Esophagus squamous epithelium (tissue), 5 donors: ENCODE measurements at places on chromosomes 5 and 9.

GRCh38 chr9:136436055-136436634 is 3.5 kb downstream of the INPP5E start:
- no peak for DNase-seq

DNA sequence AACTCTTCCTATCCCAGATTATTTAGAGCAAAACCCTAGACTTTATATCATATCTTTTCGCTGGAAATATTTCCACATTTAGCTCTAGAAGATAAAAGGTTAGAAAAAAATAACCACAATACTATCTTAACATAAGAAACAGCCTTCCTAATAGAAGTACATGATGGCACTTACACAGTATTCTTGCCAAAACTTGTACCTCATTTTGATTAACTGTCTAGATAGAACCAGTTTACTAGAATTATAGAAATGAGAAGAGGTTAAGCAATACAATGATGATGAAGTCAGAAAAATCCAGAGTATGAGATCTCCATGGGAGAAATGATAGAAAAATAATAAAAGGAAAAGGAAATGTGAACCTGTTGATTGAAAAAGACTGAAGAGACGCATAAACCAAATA is 63.1 kb downstream of the SLC12A2 start:
- DNase-seq, result no peak

DNA sequence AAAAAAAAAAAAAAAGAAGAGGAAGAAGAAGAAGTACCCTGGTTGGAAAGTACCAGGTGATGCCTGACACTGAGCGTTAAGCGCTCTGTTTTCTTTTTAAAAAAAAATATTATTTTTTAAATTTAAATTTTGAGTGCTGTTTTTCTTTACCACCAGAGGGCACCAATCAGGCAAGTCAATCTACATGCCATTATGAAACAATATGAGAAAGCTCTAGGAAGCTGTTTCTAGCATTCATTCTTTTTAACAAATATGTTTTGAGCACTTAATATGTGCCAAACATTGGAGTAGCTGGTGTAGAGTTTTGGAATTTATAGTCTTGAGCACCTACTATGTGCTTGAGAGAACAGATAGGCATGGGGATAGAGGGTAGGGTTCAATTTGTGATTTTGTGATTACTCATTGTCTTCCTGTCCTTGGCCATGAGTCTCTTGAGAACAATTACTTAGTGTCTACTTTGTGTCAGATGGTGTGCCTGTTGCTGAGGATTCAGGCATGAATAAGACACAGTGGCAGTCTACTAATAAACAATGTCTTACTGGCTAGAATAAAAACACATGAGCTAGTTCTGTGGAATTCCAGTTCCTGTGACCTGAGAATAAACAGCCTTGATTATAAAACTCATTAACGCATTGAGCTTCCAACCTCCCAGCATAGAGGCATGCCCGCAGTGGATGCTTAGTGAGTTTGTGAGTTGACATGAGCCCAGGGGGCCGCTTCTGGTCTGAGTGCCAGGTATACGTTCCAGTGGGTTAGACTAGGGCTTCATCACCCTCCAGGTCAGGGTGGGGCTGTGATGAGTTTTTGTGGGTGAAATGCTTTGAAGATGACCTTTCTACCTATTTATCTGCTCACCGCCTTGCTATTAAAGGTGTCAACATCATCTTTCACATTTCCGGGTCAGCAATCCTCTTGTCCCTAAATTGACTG is 3.0 kb upstream of the UBE2R2 start:
- no peak for DNase-seq

DNA sequence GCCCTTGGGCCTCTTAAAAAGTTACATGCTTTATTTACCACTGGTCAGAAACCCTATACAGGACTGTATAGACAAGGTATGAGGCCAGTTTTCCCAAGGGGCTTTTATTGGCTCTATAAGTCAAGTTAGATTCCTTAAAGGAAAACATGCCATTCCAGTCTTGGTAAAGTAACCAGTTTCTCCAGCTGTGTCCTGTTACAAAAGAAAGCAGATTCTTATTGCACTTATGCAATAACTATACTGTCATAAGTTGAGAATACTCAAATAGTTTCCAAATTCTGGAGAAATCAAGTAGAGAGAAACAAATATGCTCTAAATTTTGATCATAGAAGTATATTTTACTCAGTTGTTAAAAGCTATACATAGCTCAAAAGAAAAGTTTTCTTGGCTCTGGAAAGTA is 47.2 kb downstream of the PTGS1 start:
- DNase-seq, result no peak

DNA sequence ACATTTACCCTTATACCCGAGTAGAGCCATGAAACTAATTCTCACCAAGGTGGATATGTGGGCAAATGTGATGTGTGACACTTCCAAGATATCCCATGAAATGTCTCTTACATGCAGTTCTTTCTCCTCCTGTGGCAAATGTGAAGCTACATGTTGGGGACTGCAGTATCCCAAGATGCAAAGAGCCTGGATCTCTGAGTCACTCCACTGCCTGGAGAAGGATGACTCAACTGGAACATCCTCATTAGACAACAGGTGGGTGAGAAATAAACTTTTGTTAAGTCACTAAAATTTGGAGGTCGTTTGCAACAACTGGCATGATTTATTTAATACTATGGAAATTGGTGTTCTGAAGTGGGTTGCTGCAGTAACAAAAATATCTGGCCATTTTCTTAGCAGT is 36.5 kb upstream of the TENT4A start:
- DNase-seq, result no peak
